Fibroblast of skin of left biceps (primary cell): ENCODE measurements at places on chromosomes 5 and 9.

GRCh38 chr9:114553202-114553601, 34.4 kb upstream of the ATP6V1G1 start:
- no peak for DNase-seq

GRCh38 chr5:137328463-137328862, 170.7 kb downstream of the SPOCK1 start:
- no peak for DNase-seq

DNA sequence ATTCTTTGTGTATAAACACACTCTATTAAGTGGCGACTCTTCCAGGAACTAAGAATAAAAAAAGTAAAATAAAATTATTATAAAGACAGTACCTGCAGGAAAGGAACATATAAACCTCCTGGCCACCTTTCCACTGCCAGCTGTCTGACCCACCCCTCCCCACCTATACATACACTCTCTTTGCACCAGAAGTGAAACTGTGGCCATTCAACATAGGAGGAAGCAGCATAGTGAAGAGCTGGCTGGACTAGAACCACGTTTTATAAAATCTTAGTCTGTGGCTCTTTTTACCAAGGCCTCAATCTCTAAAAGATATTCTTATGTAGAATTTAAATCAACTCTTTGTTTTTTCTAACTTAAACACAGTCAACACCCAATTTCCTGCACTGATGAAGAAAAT, 289.6 kb downstream of the GABRB2 start:
- DNase-seq, result no peak

GRCh38 chr9:98565152-98566135, 143.3 kb downstream of the GABBR2 start:
- no peak for DNase-seq

- DNase-seq, result no peak
These were observed 591.7 kb upstream of the PTPRD start for GRCh38 chr9:11204521-11204920.

DNA sequence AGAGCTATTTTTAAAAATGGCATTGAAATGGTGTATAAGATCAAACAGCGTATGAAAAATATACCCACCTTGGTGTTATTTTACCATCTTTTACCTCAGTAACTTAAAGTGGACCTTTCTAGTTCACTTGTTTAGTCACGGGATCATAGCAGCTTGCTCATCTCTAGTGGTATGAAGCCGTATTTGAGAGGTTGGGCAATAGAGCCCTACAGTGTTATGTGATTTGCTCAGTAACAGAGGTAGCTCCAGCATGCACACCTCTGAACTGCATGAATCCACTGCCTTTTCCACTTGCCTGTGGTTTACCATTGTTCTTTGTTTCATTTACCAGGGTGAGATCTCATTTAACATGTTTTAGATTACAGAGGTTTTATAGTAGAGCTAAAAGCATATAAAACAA, 134.4 kb downstream of the ATG10 start:
- no peak for DNase-seq

GRCh38 chr5:1196562-1196961, 4.8 kb upstream of the SLC6A19 start:
- DNase-seq, result no peak

GRCh38 chr5:79112703-79113058, 1.1 kb downstream of the BHMT start:
- DNase-seq, result no peak

GRCh38 chr9:4055032-4055431, 244.8 kb downstream of the GLIS3 start:
- DNase-seq, result no peak

- DNase-seq, result no peak
These were observed 291.1 kb upstream of the PDE4D start for GRCh38 chr5:60184606-60185005.

DNA sequence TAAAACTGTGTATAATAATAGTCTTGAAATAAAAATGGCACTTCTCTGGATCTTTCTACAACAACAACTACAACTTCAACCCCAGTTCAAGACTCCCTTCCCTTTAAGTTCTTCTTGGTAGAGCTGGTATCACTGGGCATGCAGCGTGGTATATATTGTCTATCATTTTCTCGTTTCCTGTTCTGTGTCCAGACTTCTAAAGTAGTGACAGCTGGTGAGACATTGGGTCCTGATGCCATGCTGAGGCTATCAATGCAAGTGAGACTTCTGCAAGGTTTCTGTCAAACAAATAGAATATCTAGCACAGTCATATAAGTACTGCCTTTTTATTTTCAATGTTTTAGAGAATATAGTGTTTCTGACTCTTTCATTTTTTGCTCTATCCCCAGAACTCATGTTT, 123.0 kb upstream of the GRIN3A start:
- DNase-seq, result no peak

DNA sequence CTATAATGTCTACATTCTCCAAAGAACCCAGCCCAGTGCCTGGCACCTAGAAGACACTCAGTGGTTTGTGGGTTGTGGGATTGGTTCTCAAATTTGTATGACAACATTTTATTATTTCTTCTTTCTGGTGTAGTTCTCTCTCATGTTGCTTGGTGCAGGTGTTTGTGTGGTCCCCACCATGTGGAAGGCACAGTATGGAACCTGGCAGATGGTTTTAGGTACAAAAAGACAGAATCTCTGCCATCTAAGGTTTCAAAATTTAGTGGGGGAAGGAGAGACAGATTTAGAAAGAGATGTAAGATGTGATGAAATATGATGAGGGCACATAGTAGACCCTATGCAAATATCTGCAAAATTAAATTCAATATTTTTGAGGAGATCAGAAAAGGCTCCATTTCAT, 323.8 kb downstream of the CDK5RAP2 start:
- no peak for DNase-seq

DNA sequence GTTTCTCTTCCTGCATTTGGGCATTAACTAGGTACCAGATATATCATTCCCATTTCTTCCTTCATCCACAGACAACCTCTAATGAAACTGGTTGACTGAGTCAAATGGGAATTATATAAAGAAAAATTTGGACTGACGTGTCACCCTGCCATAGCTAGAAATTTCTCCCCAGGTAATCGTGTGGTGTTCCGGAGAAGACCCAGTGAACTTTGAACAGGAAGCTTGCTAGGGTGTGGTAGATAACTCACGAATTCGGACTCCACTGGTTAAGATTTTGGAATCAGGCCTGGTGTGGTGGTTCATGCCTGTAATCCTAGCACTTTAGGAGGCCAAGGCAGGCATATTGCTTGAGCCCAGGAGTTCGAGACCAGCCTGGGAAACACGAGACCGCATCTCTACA, 114.3 kb upstream of the OTULINL start:
- DNase-seq, result no peak

DNA sequence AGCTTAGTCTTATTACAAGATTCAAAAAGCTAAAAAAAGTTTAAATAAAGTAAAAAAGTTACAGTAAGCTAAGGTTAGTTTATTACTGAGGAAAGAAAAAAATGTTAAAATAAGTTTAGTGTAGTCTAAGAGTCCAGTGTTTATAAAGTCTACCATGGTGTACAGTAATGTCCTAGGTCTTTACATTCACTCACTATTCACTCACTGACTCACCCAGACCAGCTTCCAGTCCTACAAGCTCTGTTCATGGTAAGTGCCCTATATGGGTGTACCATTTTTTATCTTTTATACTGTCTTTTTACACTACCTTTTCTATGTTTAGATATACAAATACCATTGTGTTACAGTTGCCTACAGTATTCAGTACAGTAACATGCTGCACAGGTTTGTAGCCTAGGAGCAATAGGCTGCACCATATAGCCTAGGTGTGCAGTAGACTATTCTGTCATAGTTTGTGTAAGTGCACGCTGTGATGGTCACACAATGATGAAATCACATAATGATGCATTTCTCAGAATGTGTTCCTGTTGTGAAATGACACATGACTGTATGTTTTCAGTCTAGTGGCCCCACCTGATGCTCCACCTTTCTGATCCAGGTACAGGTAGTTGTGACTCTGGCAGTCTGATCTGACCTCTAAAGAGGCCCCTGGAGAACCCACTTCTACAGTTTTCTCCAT, 45.7 kb downstream of the SNX18 start:
- DNase-seq, result no peak

DNA sequence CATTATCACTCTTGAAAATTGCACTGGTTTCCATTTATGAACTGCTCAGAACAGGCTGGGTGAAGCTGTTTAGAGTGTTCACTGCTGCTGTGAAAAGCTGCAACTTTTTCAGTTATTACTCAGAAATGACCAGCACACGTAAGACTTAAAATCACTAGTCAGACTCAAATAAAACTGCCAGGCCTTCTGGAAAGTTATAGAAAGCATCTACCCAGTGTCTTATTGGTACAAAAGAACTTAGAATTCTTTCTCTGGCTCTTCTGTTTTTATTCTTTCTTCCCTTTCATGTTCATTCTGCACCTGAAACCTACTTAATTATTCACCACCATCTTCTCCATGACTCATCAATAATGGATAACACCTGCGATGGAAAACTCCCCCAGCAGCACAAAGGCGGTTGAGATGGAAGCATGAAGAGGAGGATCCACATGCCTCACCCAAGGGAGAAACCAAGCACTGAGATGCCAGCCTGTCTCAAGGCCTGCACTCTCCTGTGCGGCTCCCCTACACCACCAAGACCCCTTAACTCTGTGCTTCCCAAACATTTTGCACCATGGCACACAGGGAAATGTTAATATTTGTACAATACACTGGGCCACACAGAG, 171.9 kb downstream of the ENTREP1 start:
- DNase-seq, result no peak

DNA sequence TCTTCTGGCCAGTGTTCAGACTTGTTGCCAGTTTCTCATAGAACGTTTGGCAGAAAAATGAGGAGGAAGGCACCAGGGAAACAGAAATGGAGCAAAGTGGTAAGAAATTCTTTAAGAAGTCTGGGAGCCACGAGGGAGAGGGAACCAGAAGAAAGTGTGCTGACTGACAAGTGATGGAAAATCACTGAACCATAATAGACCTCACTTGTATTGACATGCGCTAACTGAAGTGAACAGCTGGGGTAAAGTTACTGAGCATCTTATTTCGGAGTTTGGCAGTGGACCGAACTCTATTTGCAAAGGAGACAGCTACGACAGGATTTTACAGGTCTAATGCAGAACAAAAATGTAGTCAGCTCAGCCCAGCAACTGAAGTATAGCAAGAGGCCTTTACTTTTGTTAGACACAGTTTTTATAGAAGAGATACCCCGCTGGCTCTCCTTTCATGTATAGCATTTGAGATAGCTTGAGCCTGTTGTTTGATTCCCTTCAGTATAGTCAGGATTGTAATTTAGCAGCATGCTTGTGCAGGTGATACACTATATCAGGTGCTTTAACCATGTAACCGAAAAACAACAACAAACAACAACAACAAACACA, 53.6 kb downstream of the HMHB1 start:
- no peak for DNase-seq

DNA sequence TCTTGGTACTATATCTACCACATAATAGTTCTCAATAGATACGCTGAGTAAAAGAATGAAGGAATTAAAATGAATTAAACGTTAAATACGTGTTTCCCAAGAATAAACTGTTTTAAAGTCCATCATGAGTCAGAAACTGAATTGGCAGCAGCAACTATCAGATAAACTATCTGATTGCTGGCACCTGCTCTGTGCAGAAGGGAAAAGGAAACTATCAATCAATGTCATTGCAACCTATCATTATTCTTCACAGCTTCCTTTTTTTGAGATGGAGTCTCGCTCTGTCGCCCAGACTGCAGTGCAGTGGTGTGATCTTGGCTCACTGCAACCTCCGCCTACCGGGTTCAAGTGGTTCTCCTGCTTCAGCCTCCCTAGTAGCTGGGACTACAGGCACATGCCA, 8.8 kb upstream of the WDR36 start:
- DNase-seq, result no peak

DNA sequence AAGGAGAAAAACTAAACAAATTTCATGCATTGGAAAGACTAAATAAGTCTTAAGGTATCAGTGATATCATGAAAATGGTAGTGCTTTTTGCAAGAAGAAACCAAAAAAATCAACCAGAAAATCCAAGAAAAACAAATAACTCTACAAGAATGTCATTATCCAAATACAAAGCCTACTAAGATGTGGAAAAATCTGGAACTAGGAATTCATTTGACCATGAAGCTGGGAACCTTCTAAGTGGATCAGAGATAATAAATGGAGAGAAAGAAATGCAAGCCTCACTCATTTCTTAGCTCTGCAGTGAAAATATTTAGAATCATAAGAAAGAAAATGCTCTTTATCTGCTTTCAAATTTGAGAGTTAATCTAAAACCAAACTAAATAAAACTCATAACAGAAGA, 51.3 kb downstream of the RASEF start:
- no peak for DNase-seq

- peak; percentile 58 for DNase-seq
These were observed 180.4 kb downstream of the GAS1 start for GRCh38 chr9:86766912-86767311.

DNA sequence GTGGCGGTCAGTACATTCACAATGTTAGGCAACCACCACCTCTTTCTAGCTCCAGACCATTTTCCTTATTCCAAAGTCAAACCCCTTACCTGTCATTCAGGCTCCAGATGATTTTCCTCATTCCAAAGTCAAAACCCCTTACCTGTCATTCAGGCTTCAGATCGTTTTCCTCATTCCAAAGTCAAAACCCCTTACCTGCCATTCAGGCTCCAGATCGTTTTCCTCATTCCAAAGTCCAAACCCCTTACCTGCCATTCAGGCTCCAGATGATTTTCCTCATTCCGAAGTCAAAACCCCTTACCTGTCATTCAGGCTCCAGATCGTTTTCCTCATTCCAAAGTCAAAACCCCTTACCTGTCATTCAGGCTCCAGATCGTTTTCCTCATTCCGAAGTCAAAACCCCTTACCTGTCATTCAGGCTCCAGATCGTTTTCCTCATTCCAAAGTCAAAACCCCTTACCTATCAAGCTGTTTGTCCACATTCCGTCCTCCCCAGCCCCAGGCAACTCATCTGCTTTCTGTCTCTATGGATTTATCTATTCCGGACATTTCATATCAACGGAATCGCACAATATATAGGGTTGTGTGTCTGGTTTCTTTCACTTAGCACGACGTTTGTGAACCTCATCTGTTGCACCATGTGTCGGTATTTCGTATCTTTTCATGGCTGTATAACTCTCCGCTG, 5.2 kb downstream of the PLEKHG4B start:
- DNase-seq, result no peak

GRCh38 chr9:124133727-124134126, 122.2 kb downstream of the LHX2 start:
- DNase-seq, result no peak

DNA sequence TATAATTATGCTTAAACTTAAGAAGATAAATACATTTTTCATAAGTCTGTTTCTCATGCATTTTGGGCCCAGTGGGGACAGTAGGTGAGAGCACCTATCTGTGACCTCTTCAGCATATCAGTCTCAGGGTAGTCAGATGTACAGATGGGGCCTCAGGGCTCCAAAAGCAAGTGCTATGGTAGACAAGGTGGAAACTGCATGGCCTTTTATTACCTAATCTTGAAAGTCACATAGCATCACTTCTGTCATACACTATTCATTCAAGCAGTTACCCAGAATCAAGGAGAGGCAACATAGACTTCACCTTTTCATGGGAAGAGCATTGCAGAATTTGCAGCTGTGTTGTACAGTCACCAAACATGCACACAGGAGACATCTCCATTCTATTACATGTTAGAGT, 94.8 kb downstream of the SV2C start:
- no peak for DNase-seq

GRCh38 chr5:59351076-59351794, 542.3 kb downstream of the PDE4D start:
- DNase-seq, result no peak

- peak; percentile 85 for DNase-seq
These were observed 70.2 kb downstream of the PRUNE2 start for GRCh38 chr9:76835571-76836283.
